ENCODE measurements at places on chromosomes 2 and 18. TPM values are rescaled to one million over a fixed set of nuclear protein-coding genes. Genes with fewer than 3 reads are reported as not detected.

RTTN gene
- polyA plus RNA-seq = 16.4 TPM

DNA sequence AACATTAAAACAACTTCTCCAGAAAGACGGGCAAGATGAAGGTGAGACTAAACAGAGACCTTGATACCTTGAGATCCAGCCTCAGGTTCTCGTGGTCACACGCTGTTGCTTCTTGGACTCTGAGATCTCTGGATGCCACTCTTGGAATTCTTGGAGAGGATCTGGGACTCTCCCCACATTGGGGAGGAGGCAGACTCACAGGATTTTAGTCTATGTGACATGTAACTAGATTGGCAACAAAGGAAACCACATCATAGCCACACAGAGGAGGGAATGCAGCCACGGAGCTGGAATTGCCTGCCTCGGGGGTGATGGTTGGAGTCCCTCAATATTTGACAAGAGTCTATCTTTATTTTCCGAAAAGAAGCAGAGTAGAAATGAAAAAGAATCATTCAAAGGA is 78.8 kb upstream of the IGFBP5 start:
- no peak for DNase-seq

- no peak for DNase-seq
Observed at GRCh38 chr2:219592736-219593135, 4.9 kb upstream of the STK11IP start.

DNA sequence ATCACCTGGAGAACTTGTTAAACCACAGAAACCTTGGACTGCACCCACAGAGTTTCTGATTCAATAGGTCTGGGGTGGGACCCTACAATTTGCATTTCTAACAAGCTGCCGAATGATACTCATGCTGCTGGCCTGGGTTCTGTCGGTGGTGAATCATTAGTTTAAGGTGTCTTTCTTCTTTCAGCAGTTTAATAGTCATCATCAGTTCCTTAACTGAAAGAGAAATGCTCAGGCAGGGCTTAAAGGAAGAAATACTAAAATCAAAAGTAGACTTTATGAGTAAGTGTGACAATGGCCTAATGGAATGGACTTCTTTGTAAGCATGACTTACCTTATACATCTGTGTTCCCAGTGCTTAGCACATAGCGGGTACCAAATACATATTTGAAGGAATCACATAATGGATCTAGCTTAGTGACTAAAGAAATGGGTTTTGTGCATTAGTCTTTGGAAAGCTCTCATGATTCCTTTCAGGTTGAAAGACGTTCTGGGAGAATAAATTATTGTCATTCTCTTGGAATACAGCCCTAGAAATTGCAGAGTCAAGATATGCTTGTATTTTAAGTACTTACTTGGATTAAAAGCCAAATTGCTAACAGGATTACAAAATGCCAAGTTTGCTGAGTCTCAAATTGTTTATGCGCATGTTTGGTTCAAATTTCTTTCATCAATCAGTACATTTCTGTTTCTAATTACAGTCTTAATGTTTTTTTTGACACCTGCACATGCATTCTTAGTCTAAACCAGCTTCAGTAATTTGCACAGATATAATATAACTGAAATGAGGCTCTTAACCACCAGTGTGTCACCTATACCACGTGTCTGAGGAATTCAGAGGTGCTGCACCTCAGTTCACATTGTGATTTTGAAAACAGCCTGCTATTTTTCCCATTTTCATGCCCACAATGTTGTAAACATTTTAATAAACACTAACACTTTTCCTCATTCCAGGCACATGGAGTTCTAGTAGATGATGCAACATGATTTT is 220.3 kb upstream of the NRP2 start:
- DNase-seq = no peak
